Sigmoid colon (tissue), 7 donors: ENCODE measurements at places on chromosomes 4 and X. TPM values are rescaled to one million over a fixed set of nuclear protein-coding genes. Genes with fewer than 3 reads are reported as not detected.
A peak's percentile ranks its signal among the peaks of the same experiment; 100 is the strongest.

Gene SSX3
- total RNA-seq = not detected

Gene FOXO4
- 25.3 TPM for total RNA-seq

Gene NLGN4X
- 6.4 TPM for total RNA-seq

Gene TMEM271
- not detected for total RNA-seq

Gene CEP44
- 32.4 TPM for total RNA-seq

Gene TKTL2
- not detected for total RNA-seq

DNA sequence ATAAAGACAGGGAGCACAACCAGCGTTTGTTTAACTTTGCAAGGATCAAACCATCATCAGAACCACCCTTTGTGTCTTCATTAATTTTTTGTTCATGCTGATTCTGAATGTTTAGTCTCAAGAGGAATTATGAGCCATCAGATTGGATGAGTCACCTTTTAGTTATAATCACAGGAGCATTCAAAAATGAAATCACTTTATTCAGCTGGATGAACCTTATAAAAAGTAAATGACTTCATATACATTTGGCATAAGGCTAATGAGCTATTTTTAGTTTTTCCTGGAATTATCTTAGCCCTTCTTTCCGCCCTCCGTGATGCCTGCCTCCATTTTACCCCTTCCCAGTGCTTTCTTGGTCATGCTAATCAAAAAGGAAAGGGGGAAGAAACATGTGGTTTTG, 103.6 kb downstream of the SORBS2 start:
- H3K4me3 ChIP-seq = no peak overlapping the region
- H3K27me3 ChIP-seq = no peaks in the 10 kb centered on the region
- DNase-seq = no peak
- H3K4me1 ChIP-seq = peaks cover 36% of the 10 kb centered on the region

- H3K27ac ChIP-seq = no peak overlapping the region
- DNase-seq = no peak
- no peaks in the 10 kb centered on the region for H3K4me1 ChIP-seq
- H3K27me3 ChIP-seq = no peaks in the 10 kb centered on the region
Observed at GRCh38 chr4:3652586-3652985, 113.6 kb upstream of the ADRA2C start.

DNA sequence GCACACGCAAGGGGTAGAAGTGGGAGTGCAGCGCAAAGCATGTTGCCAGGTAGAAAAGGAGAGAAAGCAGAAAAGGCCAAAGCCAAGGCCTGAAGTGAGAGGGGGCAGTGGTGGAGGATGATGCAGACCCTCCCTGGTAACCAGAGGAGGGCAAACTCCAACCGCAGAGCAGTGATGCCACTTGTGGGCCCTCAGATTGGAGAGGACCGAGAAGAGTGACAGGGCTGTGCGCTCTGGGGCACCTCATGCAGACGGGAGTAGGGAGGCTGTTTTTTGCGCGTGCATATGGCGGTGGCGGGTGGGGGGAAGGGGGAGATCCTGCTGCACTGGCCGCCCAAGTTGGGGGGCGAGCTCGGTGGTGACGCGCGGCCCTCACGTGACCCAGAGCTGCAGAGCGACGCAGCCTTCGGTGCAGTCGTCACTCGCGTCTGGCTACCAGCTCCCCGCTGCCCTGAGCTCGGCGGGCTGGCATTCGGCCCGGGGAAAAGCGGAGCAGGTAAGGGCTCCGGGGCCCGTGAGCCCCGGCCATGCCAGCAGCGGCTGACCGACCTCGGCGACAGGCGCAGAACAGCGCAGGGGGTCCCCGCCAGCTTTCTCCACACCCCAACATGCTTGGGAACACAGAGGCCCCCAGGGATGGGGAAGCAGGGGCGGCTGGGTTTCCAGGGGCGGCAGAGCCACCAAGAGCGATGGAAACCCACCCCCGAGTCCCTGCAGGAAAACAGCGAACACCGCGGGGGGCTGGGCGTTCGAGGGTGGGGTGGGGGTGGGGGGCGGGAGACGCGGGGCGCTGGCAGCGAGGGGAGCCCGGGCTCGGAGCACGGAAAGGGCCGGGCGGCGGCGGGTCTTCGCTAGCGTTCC, at the start of gene BEX3:
TSS of gene BEX3 (plus strand) at position 421 of the 861 bp plus-strand sequence. CDS start 984 bp downstream, outside the sequence.
- peak within 1 kb of the TSS; percentile 86 for H3K27ac ChIP-seq
- no peaks in the 10 kb centered on the region for H3K27me3 ChIP-seq
- H3K4me3 ChIP-seq = peak within 1 kb of the TSS; percentile 70
- DNase-seq = peak; percentile 80

- DNase-seq = no peak
- H3K36me3 ChIP-seq = peaks cover 16% of the 10 kb centered on the region
- H3K27me3 ChIP-seq = no peaks in the 10 kb centered on the region
- H3K27ac ChIP-seq = no peak overlapping the region
- peaks cover 75% of the 10 kb centered on the region for H3K4me1 ChIP-seq
- no peak overlapping the region for H3K4me3 ChIP-seq
Observed at GRCh38 chr4:2850966-2851798, 7.5 kb downstream of the ADD1 start.

GRCh38 chrX:619451-619811, 11.2 kb upstream of the SHOX start:
- H3K4me1 ChIP-seq = no peaks in the 10 kb centered on the region
- peaks cover 20% of the 10 kb centered on the region for H3K27me3 ChIP-seq
- DNase-seq = no peak
- H3K4me3 ChIP-seq = no peak overlapping the region
- no peak overlapping the region for H3K27ac ChIP-seq
- no peaks in the 10 kb centered on the region for H3K36me3 ChIP-seq

DNA sequence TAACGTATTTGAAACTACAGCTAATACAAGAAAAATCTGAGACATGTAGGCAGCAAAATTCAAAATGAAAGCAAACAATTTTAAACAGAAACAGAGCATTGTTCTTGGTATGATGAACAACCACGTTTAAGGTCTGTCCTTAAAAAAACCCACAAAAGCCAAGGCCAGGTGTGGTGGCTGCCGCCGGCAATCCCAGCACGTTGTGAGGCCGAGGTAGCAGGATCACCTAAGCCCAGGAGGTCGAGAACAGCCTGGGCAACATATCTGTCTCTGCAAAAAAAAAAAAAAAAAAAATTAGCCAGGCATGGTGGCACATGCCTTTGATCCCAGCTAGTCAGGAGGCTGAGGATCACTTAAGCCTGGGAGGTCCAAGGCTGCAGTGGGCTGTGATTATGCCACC, 13.7 kb downstream of the RWDD4 start:
- DNase-seq = no peak
- no peak overlapping the region for H3K27ac ChIP-seq
- no peaks in the 10 kb centered on the region for H3K27me3 ChIP-seq
- H3K4me3 ChIP-seq = no peak overlapping the region
- H3K36me3 ChIP-seq = no peaks in the 10 kb centered on the region

DNA sequence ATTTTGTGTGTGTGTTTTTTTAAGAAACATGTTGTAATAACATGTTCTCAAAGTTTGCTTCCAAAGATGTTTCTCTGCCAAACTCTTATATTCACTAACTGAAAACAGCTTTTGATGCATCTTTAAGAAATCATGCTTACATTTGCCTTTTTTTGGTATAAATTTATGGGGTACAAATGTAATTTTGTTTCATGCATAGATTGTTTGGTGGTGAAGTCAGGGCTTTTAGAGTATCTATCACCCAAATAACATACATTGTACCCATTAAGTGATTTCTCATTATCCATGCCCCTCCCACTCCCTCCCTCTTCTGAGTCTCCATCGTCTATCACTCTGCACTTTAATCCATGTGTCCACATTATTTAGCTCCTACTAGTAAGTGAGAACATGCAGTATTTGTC, 30.8 kb downstream of the SPINK2 start:
- DNase-seq = no peak
- no peaks in the 10 kb centered on the region for H3K36me3 ChIP-seq
- no peak overlapping the region for H3K27ac ChIP-seq
- H3K4me1 ChIP-seq = no peaks in the 10 kb centered on the region
- H3K4me3 ChIP-seq = no peak overlapping the region

DNA sequence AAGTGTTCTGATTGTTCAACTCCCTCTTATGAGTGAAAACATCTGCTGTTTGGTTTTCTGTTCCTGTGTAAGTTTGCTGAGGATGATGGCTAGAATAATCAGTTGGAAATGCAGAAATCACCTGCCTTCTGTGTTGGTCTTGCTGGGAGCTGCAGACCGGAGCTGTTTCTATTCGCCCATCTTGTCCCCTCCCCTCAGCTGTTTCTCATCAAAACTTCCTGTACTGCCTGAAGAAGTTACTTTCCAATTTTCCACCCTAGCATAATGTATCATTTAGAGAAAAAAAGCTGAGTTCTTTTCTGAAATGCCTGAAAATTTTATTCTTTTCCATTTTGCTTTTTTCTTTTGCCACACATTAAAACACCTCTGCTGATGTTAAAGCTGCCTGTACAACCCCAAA, 167.6 kb downstream of the TEX13A start:
- no peak overlapping the region for H3K4me3 ChIP-seq
- H3K36me3 ChIP-seq = no peaks in the 10 kb centered on the region
- H3K27me3 ChIP-seq = no peaks in the 10 kb centered on the region
- no peak overlapping the region for H3K27ac ChIP-seq
- H3K4me1 ChIP-seq = no peaks in the 10 kb centered on the region
